Dermis blood vessel endothelial cell (primary cell): ENCODE measurements at places on chromosomes 2 and 18.

DNA sequence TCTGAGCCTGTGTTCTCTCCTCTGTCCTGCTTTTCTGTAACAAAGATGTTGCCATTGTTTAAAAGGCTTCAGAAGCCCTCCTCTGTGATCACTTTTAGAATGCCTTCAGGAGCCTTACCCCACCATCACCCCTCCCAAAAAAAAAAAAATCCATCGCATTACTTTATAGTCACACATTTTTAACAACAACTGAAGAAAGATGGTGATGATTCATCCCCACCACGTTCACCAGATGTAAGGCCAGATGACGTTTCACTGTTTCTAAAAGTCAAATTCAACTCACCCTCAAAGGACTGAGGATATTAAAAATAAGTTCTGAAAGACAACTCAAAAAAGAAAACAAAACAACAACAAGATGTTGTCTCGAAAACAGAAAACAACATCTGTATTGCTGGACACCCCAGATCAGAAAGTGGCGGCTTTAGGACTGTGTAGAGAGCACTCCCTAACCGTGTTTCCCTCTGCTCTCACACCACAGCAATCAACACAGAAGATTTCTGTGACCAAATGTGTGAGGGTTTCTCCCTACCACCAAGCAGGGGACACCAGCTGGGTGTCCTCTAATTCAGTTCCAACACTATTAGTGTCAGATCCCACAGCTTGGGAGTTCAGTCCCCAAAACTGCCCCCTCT lies 61.9 kb upstream of the CREB1 start:
- no peak for DNase-seq

DNA sequence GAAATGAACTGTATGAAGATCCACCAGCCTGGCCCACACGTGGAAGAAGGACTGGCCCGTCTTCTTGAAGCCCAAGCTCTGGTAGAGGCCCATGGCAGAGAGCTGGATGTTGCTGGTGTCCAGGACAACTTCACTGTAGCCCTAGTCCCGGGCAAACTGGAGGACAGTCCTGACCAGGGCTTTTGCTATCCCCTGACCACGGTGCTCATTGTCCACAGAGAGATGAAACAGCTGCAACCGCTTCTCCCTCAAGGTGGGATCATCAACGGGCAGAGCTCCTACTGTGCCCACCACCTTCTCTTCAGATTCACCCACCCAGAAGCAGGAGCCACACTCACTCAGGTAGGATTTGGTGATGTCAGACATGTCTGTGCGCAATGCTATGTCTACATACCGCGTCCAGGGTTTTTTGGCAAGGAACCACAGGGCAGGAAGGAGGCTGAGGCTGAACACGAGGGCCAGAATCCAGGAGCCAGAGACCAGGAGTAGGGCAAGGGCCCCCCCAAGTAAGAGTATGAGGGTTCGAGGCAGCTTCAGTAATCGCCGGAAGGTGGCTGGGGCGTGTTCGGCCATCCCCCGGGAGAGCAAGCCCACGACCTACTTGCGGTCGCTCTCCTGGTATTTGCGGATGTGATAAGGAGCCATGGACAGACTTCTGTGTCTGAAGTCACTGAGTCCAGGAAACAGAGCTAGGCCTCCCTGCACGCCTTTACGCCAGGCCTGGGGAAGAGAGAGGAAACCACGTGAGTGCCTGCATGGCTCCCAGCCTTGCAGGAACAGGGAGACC lies 36.3 kb downstream of the TPRKB start:
- DNase-seq, result peak; percentile 34

- no peak for DNase-seq
Measured at GRCh38 chr2:6937582-6937981, 20.4 kb downstream of the RNF144A start.

DNA sequence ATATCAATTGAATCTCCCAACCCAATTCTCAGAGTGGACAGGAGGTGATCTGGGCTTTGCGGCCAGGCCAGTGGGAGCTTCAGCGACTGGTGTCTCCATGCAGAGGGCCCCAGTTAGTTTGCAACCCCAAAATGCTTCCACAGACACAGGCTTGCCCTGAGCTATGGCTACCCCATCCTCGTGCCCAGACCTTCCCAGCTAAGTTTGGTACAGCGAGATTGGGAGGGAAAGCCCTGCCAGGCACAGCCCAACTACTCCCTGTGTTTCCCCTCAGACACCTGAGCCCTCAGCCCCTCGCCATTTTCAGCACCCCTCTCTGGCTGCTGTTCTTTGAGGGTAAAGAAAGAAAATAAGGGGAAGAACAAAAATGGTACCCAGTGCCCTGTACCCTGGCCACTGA lies 142.9 kb downstream of the TNS1 start:
- DNase-seq, result no peak

- no peak for DNase-seq
Measured at GRCh38 chr2:18791172-18791797, 201.9 kb upstream of the NT5C1B start.

DNA sequence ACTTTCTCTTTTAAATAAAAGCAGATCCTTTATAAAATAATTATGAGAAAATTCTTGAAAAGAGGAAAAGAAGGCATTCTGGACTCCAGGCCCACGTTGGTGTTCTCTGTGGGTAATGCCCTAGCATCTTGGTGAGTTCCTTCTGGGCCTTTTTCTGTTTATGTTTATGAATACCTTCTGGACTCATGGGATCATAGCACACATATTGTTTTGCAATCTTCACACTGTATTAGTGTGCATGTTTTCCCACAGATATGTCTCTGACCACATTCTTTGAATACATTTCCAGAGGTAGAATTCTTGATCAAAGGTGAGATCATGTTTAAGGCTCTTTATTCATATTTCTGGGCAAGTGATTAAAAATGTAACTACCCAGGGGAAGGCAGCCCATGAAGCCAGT lies 15.9 kb downstream of the GLI2 start:
- DNase-seq, result no peak

- DNase-seq, result peak; percentile 96
Measured at GRCh38 chr18:55415258-55415871, 172.6 kb downstream of the TCF4 start.

DNA sequence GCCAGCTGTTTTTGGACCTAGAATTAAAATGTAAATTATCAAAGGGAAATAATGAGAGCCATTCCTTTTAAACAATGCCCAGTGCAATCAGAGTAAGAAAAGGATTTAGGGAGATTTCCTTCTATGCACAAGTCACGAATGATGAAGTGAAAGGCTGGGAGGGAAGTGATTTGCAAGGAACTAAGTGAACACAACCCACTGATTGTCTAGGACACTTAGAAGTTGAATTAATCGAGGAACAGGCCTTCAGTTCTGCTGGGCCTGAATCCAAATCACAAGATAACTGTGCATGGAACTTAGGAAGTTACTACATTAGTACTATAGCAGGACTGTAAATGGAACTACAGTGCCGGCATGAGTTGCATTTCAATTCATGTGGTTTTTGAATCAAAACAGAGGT lies 17.7 kb downstream of the MAP2 start:
- DNase-seq, result peak; percentile 12

DNA sequence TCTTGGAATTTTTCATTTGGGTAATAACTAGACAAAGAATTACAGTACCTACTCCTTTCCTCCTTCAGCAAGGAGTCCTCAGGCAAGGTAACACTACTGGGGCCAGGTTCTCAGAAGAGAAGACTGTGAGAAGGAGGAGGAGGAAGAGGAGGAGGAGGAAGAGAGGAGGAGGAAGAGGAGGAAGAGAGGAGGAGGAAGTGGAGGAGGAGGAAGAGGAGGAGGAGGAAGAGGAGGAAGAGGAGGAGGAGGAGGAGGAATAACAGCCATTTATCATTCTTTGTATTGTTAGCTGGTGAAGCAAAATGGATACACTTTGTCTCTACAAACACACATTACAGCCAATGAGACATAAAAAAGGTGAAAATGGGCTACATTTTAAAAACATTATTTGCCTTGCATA lies 32.9 kb upstream of the SLC25A52 start:
- DNase-seq, result no peak

DNA sequence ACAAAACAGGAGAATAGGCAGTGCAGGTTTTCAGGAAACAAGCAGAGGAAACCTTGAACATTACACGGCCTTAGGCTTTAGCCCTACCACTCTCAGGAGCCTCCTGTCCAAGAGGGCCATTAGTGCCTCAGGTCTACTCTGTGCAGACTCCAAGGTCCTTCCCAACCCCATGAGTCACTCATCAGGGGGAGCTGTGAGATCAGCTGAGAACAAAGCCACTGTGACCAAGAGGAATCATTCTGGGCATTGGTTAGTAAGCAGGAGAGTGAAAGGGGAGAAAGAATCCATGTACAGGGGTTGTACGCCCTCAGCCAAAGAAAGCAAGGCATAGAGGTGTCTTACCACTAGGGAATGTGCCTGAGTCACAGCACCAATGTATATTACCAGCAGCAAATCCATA lies 680.3 kb downstream of the DPP10 start:
- DNase-seq, result no peak

GRCh38 chr18:60246606-60247005 lies 126.0 kb downstream of the MC4R start:
- no peak for DNase-seq

DNA sequence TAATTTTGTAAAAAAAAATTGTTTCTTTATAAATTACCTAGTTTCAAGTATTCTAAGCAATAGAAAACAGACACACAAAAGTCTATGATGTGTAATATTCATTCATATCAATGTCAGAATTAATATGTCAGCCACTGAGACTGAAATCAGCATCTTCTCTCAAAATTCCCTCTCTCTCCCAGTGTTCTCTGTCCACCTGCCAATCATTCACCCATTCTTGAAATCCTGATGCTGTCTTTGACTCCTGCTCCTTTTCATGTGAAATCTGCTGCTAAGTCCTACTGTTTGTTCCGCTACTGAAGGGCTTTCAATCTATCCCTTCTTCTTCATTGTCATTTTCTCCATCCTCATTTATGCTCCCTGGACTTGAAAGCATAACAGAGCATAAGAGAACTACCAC lies 257.9 kb downstream of the SATB2 start:
- DNase-seq, result no peak

DNA sequence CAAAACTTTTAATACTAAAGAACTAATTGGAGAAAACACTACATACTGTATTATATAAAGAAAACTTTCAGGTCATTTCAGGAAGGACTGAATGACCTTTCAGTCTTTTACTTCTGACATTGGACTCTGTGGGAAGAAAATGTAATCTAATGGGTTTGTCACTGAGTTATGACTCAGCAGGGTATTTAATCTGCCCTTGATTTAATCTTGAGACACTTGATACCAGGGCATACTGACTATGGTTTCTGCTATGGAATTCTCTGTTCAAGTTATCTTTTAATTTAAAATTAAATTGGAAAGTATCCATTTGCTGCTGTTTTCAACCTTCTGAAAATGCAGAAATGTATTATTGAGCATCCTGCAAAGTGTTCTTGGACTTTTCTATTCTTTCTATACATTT lies 354.2 kb upstream of the GALNT5 start:
- no peak for DNase-seq

DNA sequence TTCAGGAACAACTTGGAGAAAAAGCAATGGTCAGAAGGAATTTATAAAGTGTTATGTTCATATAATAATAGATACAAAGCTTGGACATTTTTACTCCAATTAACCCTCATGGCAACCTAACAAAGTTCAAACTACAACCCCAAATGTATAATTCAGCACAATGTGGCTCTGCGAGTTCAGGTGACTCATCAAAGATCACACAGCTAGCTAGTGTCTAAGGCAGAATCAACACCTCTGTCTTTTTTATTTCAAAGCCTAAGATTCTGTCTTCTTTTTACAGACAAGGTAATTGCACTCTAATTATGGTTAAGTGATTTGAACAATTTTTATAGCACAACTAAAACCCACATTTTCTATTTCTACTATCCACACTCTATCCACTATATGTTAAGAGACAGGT lies 90.5 kb downstream of the CHST9 start:
- DNase-seq, result no peak

GRCh38 chr2:28683100-28683706 lies 68.4 kb upstream of the PPP1CB start:
- peak; percentile 82 for DNase-seq

GRCh38 chr18:64132871-64133270 lies 16.0 kb downstream of the LINC00305 start:
- no peak for DNase-seq

- no peak for DNase-seq
Measured at GRCh38 chr2:160257041-160257742, 57.1 kb upstream of the ITGB6 start.

GRCh38 chr2:232368311-232368731 lies 10.2 kb upstream of the ALPP start:
- no peak for DNase-seq

DNA sequence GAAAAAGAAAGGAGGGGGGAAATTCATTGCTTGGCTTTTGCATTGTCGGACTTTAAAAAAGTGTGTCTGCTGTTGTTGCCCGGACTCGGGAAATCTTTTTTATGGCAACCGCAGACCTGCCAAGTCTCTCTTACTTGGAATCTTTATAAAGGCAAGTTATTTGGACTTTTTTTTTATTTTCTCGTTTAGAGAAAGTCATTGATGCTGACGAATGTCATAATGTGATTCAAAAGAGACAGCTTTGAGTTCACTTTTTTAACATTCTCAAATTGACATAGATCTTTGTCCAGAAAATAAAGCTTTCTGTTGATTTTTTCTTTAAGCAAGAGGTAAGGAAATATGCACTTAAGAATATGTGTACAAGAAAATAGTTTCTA lies 651 bp upstream of the ZNF521 start:
- DNase-seq, result no peak

- DNase-seq, result no peak
Measured at GRCh38 chr2:156405586-156405985, 30.6 kb upstream of the GPD2 start.

GRCh38 chr18:80046961-80047541 lies 12.8 kb downstream of the RBFA start:
- no peak for DNase-seq

GRCh38 chr2:150478200-150478974 lies 9.1 kb downstream of the RND3 start:
- DNase-seq, result peak; percentile 28

DNA sequence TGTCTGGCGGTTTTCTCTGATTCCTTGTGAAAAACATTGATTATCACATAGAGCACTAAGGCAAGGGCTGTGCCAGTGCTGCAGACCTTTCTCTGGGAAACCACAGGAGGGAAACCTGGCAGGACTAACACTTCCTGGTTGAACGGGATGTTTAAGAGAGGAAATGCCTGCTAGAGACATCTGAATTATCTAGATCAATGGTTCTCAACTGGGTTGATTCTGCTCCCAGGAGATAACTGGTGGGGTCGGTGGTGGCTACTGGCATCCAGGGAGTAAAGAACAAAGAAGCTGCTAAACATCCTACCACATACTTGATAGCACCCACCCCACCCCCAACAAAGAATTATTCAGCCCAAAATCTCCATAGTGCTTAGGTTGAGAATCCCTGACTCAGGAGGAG lies 37.5 kb downstream of the DDX18 start:
- no peak for DNase-seq

- DNase-seq, result no peak
Measured at GRCh38 chr2:29226808-29227207, 111.6 kb downstream of the CLIP4 start.

GRCh38 chr18:54215069-54215468 lies 9.4 kb downstream of the MBD2 start:
- no peak for DNase-seq

GRCh38 chr2:68368654-68369336 lies 3.7 kb downstream of the PLEK start:
- DNase-seq, result no peak

GRCh38 chr2:6574121-6574520 lies 291.6 kb downstream of the CMPK2 start:
- no peak for DNase-seq
